ENCODE measurements at places on chromosomes 13 and 19.

DNA sequence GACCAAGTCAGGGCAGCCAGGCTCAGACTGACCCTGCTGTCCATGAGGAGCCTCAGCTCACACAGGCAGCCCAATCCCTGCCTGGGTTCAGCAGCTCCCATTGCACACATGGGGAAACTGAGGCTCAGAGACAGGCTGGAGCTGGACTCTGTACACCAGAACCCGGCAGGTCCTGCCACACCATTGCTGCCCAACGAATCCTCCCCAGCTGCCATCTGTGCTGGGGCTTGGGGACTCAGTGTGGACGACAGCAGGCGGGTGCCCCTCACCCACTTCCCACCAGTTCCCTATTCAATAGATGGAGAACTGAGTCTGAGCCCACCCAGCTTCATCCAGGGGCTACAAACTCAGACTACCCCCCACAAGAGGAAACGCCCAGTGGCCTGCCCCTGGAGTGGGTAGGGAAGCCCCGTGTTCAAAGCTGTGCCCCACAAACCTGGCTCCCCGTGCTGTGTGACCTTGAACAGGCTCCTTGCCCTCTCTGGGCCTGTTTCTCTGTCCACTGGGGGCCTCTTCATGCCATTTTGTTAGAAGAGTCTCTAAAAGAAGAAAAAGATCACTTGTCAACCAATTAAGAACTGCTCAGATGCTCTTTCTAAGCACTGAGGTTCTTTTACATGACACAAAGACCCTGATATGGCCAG, 50.8 kb downstream of the AP1M1 start:
- DNase-seq, result no peak

DNA sequence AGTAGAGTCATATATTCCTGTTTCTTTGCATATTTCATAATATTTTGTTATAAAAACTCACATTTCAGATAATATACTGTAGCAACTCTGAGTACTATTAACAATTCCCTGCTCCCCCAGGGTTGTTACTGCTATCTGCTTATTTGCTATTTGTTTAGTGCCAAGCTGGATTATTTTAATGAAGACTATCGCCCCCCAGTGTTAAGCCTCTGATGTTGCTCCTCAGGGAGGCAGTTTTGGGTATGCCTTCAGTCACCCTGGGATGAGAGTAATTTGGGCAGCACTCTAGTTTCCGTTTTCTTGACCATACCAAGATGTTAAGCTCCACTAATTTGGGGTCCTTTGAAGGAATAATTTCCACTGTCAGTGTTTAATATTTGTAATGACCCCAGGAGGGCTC, 46.0 kb downstream of the MICU2 start:
- DNase-seq, result no peak

DNA sequence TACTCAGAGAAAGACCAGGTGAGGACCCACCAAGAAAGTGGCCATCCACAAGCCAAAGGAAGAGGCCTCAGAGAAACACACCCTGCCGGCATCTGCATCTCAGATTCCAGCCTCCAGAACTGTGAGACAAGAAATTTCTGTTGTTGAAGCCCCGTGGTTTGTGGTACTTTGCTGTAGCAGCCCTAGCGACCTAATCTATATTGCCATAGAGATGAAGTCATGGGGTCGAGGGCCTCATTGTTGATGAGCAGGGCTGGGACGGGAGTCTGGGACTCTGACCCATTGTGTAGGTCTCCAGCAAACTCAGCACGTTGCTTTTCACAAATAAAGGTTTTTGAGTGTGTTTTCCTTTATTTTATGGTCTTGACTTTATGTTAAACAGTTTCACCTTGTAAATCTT, 174.9 kb downstream of the TNFSF13B start:
- no peak for DNase-seq

- no peak for DNase-seq
Measured at GRCh38 chr19:48443731-48444128, 2.1 kb upstream of the GRWD1 start.

GRCh38 chr13:110641055-110642015, 26.0 kb downstream of the NAXD start:
- DNase-seq, result no peak
